ENCODE measurements at places on chromosomes 5 and 9.

GRCh38 chr5:94944160-94944559 lies 325.7 kb downstream of the SLF1 start:
- no peak for DNase-seq

GRCh38 chr5:40436535-40437237 lies 243.0 kb upstream of the PTGER4 start:
- no peak for DNase-seq

- DNase-seq, result no peak
Measured at GRCh38 chr9:9612755-9613154, 1000.0 kb downstream of the PTPRD start.

DNA sequence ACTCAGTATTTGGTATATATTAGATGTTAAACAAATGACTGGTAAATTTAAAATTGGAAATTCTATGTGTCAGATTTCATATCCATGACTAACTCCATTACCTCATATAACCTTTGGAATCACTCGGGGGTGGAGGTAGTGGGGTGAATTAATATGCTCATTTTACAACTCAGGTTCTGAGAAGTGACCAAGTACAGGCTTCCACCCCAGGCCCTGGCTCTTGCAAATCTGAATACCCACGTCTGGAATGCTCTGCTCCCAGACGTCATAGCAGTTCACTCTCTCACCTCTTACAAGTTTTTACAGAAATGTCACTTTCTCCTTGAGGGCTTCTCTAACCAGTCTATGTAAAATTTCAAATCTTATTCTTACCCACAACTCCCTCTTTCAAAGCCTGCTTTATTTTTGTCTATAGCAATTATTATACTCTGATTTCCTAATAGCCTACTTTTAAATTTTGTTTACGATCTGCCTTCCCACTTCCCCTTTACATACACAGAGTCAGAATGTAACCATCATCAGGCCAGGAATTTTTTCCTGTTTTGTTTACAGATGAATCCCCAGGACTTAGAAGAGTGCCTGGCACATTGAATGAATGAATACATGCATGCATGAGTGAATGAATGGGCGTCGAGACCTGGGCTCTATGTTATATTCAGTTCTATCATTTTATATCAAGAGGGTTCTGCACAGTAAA lies 134.1 kb upstream of the IFNE start:
- no peak for DNase-seq

DNA sequence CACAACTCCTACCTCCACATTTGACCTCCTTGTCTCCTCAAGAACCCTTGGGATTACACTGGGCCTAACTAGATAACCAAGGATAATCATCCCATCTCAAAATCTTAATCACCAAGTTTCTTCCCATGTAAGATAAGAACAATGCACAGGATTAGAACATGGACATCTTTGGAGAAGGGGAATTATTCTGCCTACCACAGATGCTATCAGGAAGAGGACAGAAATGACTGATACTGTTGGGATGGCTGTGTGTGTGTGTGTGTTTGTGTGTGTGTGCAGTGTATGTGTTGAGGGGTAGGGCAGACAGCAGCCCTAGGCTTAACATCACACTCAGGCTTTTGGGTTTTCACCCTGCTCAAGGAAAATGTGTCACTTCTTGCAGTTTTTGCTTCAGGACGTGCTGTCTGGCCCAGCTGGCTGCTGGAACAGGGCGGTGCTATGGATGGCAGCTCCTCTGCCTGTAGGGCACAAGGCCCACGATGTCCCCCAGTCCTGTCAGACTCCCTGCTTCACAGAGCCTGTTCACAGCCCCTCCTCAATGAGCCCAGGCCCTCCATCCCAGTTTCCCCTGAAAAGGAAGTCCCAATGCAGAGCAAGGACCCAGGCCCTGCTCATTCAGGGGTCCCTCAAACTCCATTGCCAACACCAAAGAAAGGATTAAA lies 7.7 kb downstream of the CA9 start:
- no peak for DNase-seq

DNA sequence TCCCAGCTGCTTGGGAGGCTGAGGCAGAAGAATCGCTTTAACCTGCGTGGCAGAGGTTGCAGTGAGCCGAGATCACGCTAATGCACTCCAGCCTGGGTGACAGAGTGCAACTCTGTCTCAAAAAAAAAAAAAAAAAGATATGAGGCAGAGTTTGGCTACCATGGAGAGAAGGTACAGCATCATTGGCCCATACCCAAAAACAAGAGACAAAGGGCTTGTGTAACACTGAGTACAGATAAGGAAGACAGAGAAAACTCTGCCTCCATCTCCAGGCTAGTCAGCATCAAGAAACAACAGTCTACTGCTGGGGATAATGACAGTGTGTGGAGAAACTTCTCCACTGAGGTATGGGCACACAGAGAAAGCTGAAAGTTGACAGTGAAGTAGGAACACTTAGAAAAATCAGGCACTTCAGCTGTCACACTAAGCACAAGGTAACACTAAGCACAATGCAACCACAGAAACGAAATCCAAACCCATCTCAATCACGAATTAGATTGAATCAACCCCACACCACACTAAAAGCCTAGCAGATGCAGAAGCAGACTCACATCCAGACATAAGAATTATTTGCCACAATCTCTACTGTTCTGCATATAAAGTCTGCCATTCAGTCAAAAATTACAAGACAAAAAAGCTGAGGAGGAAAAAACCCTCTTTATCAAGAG lies 10.5 kb downstream of the PJA2 start:
- DNase-seq, result no peak

GRCh38 chr9:10127867-10128266 lies 484.9 kb downstream of the PTPRD start:
- DNase-seq, result no peak

DNA sequence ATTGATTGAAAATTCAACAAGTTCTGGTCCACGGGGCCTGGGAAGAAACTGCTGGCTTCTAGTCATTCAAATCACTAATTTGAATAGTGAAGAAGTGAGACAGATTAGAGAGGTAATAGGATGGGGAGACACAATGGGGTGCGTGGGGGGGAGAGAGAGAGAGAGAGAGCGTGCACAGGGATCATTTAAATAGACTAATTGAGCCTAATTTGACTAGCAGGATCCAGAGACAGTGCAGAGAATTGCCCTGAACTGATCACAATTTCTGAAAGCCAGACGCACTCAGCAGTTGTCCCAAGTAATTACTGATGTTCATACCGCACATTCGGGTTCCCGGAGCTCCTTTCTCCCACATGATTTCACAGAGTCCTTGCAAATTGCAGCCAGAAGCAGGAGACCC lies 50.3 kb upstream of the C5orf58 start:
- DNase-seq, result no peak

GRCh38 chr9:93677048-93677571 lies 100.7 kb downstream of the PHF2 start:
- DNase-seq, result peak; percentile 65

DNA sequence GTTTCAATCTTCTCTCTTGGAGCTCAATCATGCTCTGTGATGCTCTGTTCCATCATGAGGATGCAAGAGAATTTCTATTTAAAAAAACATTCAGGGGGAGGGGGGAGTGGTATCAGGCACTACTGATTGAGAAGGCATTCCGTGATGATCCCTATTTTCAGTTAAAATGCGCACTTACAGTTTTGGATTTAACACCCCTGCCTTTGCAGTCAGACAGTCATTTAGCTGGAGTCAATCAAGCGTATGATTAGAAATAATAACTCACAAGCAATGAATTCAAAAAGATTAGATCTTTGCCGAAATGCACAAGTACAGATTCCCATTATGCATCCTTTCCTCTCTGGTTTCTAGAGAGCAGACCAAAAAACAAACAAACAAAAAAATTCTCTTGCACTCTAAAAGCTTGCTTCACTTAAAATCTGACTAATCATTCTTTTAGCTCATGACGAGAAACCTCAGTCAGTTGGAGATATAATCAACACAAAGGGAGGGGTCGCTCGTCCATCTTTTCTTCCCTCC lies 55.4 kb downstream of the EFNA5 start:
- DNase-seq, result no peak

DNA sequence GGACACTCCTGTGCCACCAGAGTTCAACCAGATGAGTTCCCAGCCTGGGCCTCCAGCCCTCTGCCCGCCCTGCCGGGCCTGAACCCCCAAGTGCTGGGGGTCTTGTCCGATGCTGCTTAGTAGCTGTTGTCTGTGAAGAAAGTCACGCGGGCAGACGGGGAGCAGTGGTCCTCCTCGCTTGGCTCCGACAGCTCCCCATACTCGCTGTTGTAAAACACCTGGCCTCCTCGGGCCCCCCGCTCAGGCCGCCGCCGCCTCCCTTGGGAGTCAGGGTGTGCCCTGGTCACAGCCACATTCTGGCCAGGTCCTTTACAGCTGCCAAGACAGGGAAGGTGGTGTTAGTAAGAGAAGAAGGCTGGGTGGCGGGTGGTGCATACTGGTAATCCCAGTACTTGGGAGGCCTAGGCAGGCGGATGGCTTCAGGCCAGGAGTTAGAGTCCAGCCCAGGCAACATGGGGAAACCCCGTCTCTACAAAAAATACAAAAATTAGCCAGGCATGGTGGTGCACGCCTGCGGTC lies 11.8 kb upstream of the SCGB3A1 start:
- DNase-seq, result peak; percentile 75

GRCh38 chr5:38167562-38167996 lies 90.8 kb upstream of the EGFLAM start:
- no peak for DNase-seq

- DNase-seq, result no peak
Measured at GRCh38 chr9:16559418-16560188, 310.9 kb downstream of the BNC2 start.

GRCh38 chr9:93558503-93558902 lies 17.9 kb upstream of the PHF2 start:
- no peak for DNase-seq

DNA sequence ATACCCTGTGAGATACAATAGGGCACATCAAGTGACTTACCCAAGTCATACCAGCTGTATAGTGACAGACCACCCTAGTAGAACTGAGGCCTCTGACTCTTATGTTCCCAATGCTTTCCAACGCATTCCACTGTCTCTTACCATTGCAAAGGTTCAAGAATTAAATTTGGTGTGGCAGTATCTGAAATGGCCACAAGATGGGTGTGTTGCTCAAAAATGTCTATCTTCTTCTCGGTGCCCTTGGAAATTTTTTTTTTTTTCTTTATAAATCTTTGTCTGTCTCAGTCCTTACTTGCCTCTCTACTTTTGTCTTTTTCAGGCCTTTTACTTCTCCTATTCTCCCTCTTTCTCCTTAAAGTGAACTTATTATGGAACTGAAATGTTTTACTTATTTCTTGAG lies 48.4 kb downstream of the GPR21 start:
- DNase-seq, result no peak

DNA sequence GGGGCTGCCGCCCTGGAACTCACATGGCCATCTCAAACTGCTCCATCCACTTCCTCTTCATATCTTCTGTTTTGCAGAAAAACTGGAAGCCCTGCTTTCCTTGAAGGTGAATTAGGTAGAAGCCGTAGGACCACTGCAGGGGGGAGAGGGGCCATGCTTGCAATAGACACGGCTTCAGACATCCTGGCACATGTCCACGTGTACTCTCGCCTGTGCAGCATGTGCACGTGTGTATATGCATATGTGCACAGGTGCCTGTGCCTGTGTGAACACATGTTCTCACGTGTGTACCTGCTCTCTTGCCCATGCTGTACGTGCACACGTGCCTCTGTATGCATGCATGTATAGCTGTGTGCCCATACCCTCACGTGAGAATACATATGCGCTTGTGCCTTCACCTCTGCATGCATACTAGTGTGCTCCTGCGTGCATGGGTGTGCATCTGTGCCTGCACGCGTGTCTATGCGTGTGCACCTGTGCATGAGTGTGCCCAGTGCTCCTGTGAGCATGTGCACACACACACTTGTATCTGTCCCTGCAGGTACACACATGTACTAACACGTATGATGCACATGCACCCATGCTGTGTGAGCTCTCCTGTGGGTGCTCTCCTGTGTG lies 47.7 kb upstream of the SARDH start:
- no peak for DNase-seq

- no peak for DNase-seq
Measured at GRCh38 chr5:43674536-43674935, 71.6 kb downstream of the NNT start.

- DNase-seq, result peak; percentile 96
Measured at GRCh38 chr9:125126019-125126746, 17.1 kb downstream of the SCAI start.

DNA sequence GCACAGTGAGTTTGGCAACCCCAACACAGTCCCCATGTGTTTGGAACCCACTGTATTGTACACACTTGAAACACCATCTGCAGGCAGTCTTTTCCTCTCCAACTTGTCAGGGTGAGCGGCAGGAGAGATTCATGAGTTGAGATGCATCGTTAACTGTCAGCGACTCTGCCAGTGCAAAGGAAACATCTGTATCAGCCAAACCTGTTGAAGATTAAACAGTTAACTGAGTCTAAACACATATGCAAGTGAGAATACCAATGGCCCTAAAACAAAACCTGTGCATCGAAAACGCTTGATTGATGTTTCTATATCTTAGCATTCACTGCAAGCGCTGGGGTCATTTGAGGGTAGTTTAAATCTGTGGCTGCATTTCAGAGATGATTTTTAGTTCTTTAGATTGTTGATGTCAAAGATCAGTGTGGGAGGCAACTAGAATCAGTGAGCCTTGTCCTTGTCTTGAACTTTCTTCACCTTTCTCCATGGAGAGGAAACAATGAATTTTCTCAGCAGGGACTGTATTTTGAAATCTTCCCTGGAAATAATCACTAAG lies 41.3 kb upstream of the PAM start:
- DNase-seq, result no peak

- DNase-seq, result no peak
Measured at GRCh38 chr5:9350301-9350797, 195.5 kb downstream of the SEMA5A start.

- no peak for DNase-seq
Measured at GRCh38 chr5:181052672-181053487, 12.8 kb downstream of the BTNL9 start.

GRCh38 chr9:69176471-69177171 lies 2.5 kb downstream of the TJP2 start:
- no peak for DNase-seq

GRCh38 chr9:79477955-79478771 lies 93.6 kb upstream of the TLE4 start:
- peak; percentile 14 for DNase-seq

DNA sequence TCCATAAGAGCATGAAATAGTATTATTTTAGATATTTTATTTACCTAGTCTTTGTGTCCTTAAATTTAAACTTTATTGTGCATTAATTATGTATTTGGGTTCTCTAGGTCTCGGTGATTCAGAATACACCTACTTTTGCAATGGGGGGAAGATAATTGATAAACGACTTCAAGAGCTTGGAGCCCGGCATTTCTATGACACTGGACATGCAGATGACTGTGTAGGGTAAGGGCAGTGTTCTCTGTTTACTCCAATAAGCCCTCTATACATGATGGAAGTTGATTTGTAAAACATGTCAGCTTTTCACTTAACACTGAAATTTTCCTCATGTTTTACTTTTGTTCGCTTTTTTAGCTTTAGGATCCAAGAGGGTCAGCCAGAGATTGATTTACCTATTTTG lies 6.2 kb downstream of the MTRR start:
- DNase-seq, result no peak

- no peak for DNase-seq
Measured at GRCh38 chr9:15572200-15572770, 19.4 kb downstream of the CCDC171 start.

- DNase-seq, result no peak
Measured at GRCh38 chr9:33818167-33818846, 1.3 kb downstream of the UBE2R2 start.

- DNase-seq, result no peak
Measured at GRCh38 chr9:28899926-28900325, 1326.6 kb upstream of the C9orf72 start.

GRCh38 chr5:33927685-33928084 lies 8.5 kb upstream of the RXFP3 start:
- DNase-seq, result no peak

- DNase-seq, result no peak
Measured at GRCh38 chr5:157600252-157600651, 24.7 kb upstream of the ADAM19 start.
